ENCODE measurements at places on chromosomes 13 and 19.

DNA sequence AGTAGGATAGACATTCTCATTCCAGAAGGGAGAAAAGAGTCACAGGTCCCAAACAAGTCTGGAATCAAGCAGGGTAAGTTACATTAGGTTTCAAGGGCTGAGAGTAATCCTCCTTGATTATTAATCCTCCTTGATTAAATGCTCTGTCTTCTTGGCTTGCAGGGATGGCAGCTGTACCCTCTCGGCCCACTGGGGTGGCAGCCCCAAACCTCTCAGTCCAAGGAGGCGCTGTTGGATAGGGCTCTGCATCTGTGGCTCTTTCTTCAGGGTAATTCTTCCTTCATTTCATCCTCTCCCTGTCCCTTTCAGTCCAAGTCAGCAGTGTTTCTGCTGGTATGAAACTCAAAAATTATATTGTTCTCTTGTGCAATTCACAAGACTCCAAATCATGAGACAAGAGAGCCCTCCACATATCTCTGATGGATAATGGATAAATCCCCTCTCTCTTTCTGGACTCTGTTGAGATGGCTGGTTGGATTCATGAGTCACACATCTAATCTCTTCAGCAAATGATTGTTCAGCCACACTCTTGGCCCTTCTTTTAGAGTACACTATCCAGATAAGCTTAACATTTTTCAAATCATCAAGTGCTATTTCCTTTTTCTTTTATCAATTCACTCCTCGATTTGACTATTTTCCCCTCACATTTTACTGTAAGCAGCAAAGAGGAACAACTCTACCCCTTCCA lies 323.7 kb upstream of the HTR2A start:
- DNase-seq, result no peak

DNA sequence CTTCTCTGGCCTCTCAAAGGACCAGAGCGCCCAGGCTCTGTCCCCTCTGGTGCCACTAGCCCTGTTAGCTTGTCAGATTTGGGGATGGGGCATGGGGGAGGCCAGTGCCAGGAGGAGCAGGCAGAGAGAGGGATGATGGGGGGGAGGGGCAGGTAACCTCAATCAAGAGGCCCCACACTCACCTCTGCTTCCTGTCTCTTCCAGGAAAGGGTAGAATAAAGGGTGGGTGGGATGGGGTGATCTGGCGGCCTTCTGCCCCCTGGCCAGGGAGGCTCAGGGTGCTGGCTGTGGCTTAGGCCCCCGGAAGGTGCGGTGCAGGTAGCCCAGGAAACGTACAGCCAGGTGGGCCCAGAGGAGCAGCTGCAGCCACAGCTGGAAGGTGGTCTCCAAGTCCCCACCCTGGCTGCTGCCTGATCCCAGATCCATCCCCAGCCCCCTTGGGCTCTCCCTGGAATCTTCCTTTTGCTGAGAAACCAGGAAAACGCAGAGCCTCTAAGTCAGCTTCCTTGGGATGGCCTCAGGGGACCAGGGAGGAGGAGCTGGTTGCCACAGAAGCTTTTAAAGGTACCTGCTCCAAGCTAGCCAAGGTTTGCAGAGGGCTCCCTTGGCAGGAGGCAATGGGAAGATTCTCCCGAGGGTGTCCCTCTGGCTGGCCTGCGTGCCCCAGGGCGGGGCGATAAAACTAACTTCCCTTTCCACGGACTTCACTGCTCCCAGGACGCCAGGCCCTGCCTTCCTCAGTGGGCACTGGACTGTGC lies 5.3 kb downstream of the PRKACA start:
- no peak for DNase-seq

GRCh38 chr13:36357692-36358091 lies 11.5 kb upstream of the SPART start:
- peak; percentile 60 for DNase-seq

DNA sequence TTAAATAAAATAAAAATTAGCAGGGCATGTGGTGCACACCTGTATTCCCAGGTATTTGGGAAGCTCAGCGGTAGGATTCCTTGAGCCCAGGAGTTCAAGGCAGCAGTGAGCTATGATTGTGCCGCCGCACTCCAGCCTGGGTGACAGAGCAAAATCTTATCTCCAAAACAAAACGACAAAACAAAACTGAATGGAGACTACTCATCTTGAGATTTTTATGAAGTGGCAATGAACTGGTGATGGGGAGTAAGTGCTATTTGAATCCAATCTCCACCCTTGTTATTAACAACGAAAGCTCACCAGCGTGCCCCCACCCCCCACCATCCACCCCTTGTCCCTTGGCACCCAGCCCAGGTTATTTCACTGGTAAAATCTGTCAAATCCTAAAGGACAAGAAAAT lies 45.2 kb upstream of the URI1 start:
- no peak for DNase-seq

DNA sequence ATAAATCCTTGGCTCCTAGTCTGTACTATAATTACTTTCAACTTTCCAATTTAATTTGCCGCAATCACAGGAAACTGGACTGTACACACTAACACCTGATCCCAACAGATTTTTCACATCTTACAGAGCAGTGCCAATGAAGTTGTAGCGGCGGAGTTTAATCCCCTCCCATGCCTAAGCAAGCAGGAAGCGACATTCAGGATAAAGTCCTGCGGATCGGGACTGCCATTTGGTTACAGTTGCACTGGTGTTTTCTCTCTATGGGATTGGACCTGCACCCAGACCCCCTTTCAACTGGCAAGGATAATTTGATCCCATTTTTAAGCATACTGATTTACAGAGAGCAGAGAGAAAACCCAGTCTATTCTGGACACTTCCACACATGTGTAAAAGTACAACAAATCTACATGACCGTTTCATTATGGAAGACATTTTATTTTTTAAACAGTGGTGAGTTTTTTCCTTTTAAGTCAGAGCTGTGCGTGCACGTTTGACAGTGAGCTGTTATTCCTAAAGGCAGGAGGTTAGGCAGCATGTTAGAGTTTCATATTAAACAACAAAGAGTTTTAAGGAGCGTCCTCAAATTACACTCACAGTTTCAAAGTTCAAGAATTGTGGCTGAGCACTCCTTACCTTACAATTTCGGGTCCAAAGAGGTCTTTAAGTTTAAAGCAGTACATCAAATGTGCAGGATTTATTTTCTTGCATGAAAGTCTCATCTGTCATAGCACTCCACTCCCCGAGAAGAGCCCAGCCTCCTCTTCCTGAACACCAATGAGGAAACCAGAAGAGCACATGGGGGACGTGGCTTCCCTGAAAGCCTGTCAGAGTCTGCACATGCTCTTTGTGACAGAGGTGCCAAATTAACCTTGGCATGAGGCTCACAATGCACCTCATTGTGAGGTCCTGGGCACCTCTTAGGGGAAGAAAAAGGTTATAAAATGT lies 141.6 kb upstream of the RFC3 start:
- peak; percentile 54 for DNase-seq

DNA sequence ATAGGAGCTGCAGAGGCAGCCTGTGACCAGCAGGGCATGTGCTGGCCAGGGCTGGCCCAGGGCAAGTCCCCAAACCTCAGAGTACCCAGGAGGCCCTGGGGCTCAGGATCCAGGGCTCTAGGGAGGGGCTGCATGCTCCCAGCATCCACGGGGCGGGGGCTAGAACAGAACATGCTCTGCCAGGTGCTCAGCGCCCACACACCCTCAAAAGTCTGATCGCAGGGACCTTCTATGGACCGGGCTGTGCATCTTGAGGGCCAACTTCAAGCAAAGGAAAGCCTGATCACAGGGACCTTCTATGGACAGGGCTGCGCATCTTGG lies 33.5 kb downstream of the ELL start:
- DNase-seq, result no peak

GRCh38 chr19:13023656-13024055 lies 28.4 kb downstream of the NFIX start:
- DNase-seq, result no peak

- no peak for DNase-seq
Measured at GRCh38 chr13:87302931-87303330, 368.2 kb upstream of the SLITRK5 start.

- DNase-seq, result peak; percentile 42
Measured at GRCh38 chr19:38870612-38871011, 7.5 kb downstream of the RINL start.

GRCh38 chr13:108787700-108788414 lies 158.4 kb downstream of the MYO16 start:
- no peak for DNase-seq

GRCh38 chr19:28569132-28570131 lies 643.5 kb downstream of the UQCRFS1 start:
- no peak for DNase-seq

DNA sequence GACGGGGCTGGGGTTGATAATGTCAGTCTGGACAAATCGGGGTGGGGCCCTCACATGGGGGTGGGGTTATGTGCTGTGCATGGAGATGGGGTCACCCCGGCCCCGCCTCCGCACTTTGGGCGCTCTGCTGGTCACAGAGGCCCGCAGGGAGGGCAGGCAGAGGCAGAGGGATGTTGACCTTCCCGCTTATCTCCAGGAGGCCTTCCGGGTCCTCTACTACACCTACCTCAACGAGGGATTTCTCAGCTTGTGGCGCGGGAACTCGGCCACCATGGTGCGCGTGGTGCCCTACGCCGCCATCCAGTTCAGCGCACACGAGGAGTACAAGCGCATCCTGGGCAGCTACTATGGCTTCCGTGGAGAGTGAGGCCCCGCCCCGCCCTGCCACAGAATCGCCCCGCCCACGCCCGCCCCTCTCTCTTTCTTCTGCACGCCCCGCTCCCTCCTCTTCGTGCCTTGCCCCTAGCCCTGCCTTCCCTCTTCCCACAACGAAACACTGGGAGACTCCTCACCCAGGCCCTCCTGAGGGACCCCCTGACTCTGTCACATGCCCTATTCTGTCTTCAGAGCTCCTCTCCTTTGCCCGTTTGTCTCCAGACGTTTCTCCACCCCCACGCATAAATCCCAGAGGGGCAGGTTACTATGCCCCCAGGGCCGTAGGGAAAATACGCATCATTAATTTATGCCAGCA lies 32.8 kb downstream of the TMEM161A start:
- peak; percentile 80 for DNase-seq

- no peak for DNase-seq
Measured at GRCh38 chr13:42865768-42866102, 84.4 kb downstream of the FAM216B start.

GRCh38 chr13:48542581-48543341 lies 9.9 kb upstream of the RCBTB2 start:
- peak; percentile 48 for DNase-seq

GRCh38 chr13:48776401-48776800 lies 122.7 kb downstream of the CYSLTR2 start:
- no peak for DNase-seq

DNA sequence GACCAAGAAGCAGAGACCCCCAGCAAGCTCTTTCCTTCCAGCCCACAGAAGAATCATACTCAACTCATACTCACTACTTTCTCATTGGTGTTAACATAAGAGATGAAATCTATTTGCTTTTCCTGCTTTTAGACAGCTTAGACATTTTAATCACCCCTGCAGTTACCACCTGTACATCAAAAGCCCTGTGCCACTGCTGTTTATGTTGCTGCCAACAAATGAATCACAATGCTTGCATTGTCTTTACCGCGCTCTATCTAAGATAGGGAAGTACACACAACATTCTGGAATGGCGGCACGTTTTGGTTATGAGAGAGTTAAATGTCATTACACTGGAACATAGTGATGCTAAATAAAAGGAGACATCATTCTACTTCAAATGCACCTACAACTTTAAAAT lies 95.1 kb downstream of the ABCC4 start:
- no peak for DNase-seq

GRCh38 chr13:41299316-41300094 lies 11.6 kb upstream of the NAA16 start:
- DNase-seq, result no peak

GRCh38 chr13:75960538-75960994 lies 324.4 kb downstream of the LMO7 start:
- DNase-seq, result no peak

DNA sequence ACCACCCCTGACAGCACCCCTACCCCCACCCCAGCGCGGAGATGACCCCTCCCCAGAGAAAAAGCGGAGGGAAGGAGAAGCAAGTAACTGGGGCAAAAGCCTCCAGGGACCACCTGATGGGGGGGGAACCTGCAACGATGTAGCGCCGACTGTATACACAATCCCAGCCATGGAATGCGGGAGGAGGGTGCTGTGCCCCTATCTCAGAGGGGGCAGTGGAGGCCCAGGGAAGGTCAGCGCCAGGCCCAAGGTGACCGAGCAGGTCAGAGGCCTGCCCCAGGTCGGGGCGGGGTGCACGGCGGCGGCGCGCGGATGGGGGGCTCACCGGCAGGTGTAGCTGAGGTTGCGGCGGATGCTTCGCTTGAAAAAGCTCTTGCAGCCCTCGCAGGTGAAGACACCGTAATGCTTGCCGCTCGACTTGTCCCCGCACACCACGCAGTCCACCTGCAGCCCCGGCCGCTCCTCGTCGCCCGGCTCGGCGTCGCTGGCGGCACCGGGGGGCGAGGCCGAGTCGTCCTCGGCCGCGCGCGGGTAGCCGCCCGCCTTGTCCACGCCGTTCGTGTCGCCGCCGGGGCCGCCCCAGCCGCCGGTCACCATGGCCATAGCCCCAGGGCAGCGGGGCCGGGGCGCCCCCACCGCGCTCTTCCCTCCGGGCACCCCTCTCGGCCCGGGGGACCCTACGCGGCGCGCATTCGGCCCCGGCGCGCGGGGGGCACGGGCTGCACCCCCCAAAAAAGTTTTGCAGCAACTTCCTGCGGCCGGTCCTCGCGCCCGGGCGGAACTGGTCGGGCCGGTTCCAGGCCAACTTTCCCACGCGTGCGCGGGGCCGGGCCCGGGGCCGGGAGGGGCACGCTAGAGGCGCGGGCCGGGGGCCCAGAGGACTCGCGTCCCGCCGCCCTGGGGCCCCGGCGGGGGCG lies 843 bp downstream of the NR2F6 start:
- DNase-seq, result no peak

DNA sequence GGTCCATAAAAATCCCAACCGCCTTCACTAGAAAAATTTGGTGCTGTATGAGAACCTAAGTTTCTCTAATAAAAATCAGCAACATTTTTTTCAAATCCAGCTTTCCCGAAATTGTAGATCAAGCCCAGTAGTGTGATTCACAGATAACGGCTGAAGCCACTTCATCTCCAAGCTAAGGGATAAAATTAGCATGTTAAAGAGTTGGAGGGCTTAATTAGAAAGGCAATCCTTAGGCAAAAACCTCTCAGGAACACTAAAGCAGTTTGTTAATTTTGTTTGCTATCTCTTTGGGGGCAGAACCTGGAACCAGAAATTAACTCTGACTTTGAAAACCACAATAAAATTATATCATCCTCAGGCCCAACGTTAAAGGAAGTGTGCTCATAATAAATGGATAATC lies 820.2 kb downstream of the GPC5 start:
- DNase-seq, result no peak

DNA sequence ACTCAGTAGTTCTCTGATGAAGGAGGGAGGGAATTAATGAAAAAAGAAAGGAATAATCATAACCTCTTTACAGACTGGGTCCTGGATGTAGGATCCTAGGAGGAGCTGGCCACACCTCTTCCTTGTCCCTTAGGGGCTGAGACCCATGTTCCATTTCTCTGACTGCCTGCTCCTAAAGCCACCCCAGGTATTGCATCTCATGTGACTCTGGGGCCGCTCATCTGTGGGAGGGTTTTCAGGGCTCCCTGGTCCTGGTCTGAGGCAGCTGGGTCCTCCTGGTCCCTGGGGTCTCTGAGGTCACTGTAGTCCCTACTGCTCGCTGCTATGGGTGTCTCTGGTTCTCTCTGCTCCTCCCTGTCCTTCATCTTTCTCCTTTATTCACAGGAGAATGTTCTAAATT lies 2.9 kb downstream of the CEACAM21 start:
- no peak for DNase-seq

GRCh38 chr13:40355126-40355724 lies 311.2 kb downstream of the FOXO1 start:
- no peak for DNase-seq

- DNase-seq, result no peak
Measured at GRCh38 chr13:87712012-87712411, 40.8 kb downstream of the SLITRK5 start.

- no peak for DNase-seq
Measured at GRCh38 chr13:74039667-74040066, 94.5 kb downstream of the KLF12 start.

All from right forelimb (tissue), 1 donor.